ENCODE measurements at places on chromosomes 12 and 14.
A peak's percentile ranks its signal among the peaks of the same experiment; 100 is the strongest.

GRCh38 chr12:116277467-116278278 is at the start of gene MED13L:
Gene MED13L, minus strand, starts transcription at chr12:116277693. Its CDS starts 562 bp downstream, at chr12:116277131.
- DNase-seq = peak; percentile 87

GRCh38 chr12:111405859-111406473 is at the start of gene SH2B3:
Gene SH2B3, plus strand, starts transcription at chr12:111405923. Its CDS starts 12,223 bp downstream, at chr12:111418146.
- DNase-seq = peak; percentile 51

DNA sequence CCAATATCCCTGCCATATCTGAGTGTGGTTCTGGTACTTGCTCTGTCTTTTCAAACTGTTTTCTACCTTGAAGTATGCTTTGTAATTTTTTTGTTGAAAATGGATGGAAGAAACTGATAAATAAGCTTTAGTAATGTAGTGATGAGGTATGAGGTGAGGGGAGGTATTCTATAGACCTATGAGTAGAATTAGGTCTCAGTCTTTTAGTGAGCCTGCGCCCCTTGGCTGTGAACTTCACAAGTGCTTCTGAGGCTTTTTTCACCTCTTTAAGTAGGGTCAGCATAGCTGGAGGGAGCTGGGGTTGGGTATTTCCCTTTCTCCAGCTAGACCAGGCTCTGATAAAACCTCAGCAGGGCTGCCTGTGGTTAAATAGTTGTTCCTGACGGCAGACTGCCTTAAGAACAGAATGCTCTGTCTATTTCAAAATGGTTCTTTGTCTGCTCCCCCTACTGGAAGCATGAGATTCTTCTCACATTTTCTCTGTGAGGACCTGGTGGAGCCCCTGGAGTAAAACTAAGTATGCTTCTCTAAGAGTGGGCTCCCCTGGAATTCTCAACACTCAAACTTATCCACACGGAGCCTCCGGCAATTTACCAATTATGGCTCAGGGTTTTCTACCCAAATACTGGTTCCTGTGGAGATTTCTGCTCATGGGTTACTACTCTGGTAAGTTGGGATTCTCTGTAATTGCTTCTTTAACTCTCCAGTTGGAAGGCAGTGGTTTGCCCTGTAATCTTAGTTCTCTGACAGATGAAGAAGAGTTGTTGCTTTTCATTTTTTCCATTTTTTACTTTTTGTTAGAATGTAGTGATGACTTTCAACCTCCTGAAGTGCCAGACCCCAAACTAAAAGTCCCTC is 13.1 kb downstream of the KRT5 start:
- DNase-seq = no peak

GRCh38 chr12:57215668-57216013 is 953 bp upstream of the NXPH4 start:
- no peak for DNase-seq

Measured in activated T-helper 1 cell treated with anti-CD3 and anti-CD28 coated beads, Interleukin-2, amount 50 U/mL, for 16 hours (primary cell).